ENCODE measurements at places on chromosomes 6 and 20. TPM values are rescaled to one million over a fixed set of nuclear protein-coding genes. Genes with fewer than 3 reads are reported as not detected.

DNA sequence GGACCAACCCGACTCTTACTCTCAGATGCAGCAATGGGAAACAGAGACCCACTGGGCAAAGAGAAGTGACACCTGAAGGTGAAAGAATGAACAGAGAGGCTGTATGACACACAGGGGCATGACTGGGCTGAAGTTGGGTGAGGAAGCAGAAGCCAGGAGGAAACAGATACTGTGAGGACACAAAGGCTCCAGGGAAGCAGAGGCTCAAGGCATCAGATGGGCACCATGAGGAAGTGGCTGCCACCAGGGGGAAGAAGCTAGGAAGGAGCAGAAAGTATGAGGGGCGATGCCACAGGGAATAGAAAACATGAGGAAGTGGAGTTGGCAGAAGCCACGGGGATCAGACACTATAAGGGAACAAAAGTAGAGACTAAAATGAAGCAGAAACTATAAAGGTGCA, 30.9 kb upstream of the OCSTAMP start:
- H3K4me1 ChIP-seq: no peaks in the 10 kb centered on the region
- H3K27ac ChIP-seq: no peak overlapping the region
- no peaks in the 10 kb centered on the region for H3K36me3 ChIP-seq
- no peak overlapping the region for H3K4me3 ChIP-seq

DNA sequence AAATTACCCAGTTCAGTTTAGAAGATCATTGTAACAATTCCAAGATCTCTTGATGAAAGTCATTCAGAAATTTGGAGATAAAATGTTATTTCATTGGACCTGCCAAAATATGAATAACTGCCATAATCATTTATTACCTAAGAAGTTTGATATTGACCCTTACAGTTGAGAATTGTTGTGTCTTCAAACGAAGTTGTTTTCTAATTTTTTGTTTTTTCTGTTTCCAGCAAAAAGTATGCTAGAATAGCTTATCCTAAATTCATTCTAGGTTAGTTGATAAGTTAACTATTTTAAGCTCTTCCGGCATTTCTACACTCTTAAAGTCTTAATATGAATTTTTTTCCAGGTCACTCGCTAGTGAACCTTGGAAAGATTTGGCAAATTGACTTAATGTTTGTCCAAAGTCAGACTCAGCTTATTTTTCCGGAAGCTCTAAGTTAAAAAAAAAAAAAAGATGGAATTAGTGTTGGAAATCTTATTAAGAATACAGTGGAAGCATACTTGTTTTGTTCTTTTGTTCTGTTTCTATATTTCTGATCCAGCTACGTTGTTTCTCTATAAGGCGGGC, 28.9 kb downstream of the CYP24A1 start:
- peaks cover 8% of the 10 kb centered on the region for H3K27me3 ChIP-seq
- no peak overlapping the region for H3K4me3 ChIP-seq
- no peak overlapping the region for H3K27ac ChIP-seq
- peaks cover 4% of the 10 kb centered on the region for H3K4me1 ChIP-seq
- no peaks in the 10 kb centered on the region for H3K36me3 ChIP-seq
- no peak for DNase-seq

The ELOVL4 gene
- polyA plus RNA-seq: 3.3 TPM

The GPX5 gene
- polyA plus RNA-seq: not detected

The TRDN gene
- 0.09 TPM for polyA plus RNA-seq
